CD4-positive, alpha-beta T cell treated with Interferon gamma for 1 hour (primary cell): ENCODE measurements at places on chromosomes 7 and 10.

GRCh38 chr7:131302876-131303707, 24.6 kb upstream of the MKLN1 start:
- no peak for DNase-seq

GRCh38 chr7:140810830-140811556, 113.7 kb downstream of the BRAF start:
- DNase-seq, result peak; percentile 47

GRCh38 chr10:33684211-33684611, 349.7 kb upstream of the NRP1 start:
- DNase-seq, result no peak

GRCh38 chr7:120997882-120998474, 9.5 kb downstream of the CPED1 start:
- no peak for DNase-seq

- DNase-seq, result no peak
These were observed 195.3 kb downstream of the FZD1 start for GRCh38 chr7:91459539-91459938.

- no peak for DNase-seq
These were observed 58.6 kb upstream of the LOXL4 start for GRCh38 chr10:98326621-98327027.

DNA sequence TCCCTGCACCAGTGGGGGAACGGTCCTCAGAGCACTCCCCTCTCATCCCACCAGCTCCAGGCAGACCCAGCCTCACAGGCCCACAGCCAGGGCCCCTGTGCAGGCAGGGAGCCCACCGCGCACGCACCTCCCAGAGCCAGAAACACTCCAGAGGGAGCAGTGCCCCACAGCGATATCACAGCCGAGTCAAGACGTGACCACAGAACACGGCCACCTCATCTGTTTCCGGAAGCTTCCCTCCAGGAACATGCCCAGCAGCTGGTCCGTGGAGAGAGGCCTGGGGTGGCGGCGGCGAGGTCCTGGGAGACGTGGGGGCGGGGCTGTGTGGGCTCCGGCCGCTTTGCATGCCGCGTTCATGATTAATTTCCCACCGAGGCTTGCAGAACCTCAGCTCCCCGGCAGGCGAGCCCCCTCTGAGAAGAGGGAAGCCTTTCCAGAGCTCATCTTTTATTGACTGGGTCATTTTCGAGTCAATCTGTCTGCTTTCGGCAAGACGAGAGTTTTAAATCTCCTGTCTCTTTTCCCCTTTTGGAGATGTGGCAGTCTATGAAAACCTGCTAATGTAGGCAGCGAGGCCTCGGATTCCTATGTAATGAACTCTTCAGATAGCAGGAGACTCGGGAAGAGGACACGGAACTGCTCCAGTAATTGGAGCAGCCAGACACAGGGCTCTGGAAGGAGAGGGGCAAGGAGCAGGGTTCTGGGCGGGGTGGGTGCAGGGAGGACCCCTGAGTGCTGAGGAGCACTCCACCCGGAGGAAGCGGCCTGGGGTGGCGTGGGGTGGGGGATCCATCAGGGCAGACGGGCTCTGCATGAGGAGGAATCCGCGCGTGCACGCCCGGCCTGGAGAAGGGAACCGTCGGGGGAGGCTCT, 242.8 kb downstream of the ELFN1 start:
- DNase-seq, result no peak

- peak; percentile 11 for DNase-seq
These were observed at the start of gene EBF3 for GRCh38 chr10:129963641-129964501. TSS of gene EBF3 (minus strand) at chr10:129964274. CDS start at chr10:129963768, 506 bp downstream.
